ENCODE measurements at places on chromosomes 2 and 18.

DNA sequence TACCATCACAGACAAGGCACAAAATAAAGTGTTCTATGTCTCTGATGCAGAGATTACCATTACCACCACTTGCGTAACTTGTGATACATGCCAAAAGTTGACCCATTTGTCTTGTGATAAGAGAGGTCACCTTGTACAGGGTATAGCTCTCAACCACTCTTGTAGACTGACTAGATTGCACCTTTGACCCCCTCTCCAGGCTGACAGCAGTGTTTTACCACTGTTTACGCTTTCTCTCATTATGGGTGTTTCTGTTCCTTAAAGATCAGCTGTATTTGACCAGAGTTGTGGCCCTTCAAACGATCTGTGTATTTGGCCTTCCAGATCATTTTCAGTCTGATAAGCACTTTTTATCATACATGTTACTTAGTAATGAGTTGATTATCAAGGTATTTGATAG is 215.7 kb upstream of the HNMT start:
- DNase-seq: no peak

- no peak for DNase-seq
These were observed 38.4 kb downstream of the ZAP70 start for GRCh38 chr2:97751752-97752151.

GRCh38 chr2:123093199-123093598 is 931.9 kb upstream of the CNTNAP5 start:
- DNase-seq: no peak

GRCh38 chr2:40028792-40029488 is 249.9 kb upstream of the THUMPD2 start:
- no peak for DNase-seq

GRCh38 chr2:226123300-226123699 is 676.3 kb downstream of the IRS1 start:
- DNase-seq: no peak

DNA sequence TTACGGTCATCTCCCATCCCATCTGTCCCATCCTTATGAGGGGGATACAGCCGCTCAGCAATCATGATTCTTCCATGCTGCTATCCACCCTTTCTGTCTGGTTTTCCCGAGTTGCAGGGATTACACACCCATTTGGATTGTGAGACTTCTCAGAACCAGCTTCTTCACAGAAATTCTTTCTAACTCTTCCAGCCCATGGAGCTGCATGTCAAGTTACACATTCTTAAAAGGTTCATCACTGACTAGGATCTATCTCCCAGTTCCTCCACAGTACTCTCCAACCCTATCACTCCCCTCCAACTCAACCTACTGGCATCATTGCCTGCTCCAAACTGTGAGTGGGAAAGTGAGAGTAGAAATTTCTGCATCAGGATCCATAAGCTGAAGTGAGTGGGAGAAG is 558.2 kb upstream of the TNP1 start:
- no peak for DNase-seq

DNA sequence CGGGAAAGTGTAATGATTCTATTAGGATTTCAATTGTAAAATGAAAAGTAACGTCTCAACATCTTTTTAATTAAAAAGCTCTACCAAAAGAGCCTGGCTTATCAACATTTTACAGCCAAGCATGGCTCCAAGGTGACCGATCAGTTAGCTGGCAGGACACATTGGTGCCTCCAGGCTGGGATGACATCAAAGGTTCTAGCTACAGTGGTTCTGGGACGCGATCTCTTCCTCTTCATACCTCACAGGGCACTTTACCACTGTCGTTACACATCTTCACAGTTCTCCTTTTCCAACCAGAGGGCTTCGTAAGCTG is 693 bp downstream of the ORC2 start:
- no peak for DNase-seq

GRCh38 chr2:23616630-23617029 is 231.7 kb downstream of the KLHL29 start:
- no peak for DNase-seq

- no peak for DNase-seq
These were observed 300.4 kb downstream of the ZNF407 start for GRCh38 chr18:74897971-74898657.

GRCh38 chr2:177088529-177088928 is 124.1 kb upstream of the HNRNPA3 start:
- DNase-seq: no peak

DNA sequence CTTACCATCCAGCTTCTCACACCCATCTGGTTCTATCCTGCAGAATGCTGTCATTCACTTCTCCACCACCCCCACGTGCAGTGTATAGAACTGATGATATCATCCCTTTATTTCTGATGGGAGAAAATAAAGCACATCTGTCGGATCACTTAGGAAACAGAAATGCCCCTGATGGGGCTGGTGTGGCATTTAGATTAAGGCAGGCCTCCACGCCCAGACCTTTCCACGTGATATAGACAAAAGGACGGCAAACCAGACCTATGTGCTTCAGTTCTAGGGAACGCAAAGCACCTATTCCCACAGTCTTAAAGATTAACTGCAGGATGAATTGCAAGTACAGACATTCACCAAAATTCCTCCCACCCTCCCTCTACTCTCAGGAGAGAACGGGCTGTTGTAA is 27.6 kb upstream of the CABLES1 start:
- no peak for DNase-seq

DNA sequence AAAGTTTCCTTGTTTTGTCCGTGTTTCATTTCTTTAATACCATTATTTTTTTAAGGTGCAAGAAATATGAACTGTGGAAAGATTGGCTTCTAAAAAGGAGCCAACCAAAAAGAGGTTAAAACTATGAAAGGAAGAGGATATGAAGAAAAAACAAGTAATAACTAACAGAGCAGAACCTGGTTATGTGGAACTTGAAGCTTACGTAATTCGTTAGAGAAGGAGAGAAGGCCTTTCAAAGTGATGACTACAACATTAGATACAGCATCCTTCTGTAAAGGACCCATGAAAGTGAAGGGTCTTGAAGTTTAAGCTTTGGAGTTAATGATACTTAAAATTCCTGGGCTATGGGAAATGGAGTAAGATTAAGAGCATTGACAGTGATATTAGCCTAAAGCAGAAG is 84.5 kb downstream of the ANKRD12 start:
- peak; percentile 37 for DNase-seq

DNA sequence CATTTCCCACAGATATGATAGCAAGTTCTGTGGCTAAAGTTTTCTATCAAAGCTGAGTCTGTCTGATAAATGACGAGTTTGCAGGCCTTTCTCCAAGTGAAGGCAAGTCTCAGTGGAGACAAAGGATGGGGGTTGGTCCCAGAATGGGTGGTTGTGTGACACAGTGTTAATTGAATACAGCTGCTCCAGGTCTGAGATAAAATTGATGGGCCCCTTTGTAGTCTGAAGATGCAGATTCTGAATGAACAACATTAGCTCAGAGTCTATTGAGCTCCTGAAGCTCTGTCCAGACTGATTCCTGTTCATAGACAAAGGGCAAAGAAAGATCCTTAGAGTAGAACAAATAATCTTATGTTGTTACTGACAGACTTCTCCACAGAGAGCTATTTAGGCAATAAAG is 296.9 kb upstream of the CYRIA start:
- no peak for DNase-seq

GRCh38 chr2:238239543-238239862 is 335 bp downstream of the HES6 start:
- DNase-seq: no peak

DNA sequence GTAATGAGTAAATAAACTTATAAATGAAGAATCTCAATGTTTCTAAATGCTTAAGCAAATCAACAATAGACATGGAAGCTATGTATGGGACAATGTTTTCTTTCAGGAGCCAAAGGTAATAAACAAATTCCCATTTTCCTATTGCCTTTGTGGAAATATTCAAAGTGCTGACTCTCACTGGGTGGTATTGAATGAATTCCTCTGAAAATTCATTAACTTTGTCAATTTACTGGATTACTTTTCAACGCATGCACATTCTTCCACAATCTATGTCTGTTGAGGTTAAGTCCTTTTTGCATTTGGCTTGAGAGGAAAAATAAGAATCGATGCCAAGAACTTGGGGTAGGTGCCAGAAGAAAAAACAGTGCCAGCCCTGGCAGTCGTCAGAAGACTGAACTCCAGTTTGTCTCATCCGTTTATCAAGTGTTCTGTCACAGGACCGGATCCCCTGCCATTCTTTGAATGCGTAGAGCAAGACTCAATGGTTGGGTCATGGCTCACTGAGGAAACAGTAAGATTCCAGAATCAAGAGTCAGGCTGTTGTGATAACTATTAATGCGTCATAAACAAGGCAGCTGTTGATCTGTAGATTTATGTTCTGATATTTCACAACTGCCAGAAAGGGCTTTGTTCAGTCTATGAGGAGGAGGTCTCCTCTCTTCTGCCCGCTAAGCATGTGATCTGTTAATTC is 133.3 kb downstream of the GFPT1 start:
- peak; percentile 97 for DNase-seq
